Activated CD4-positive, CD25-positive, alpha-beta regulatory T cell (primary cell): ENCODE measurements at places on chromosomes 13 and 19.
A peak's percentile ranks its signal among the peaks of the same experiment; 100 is the strongest.

DNA sequence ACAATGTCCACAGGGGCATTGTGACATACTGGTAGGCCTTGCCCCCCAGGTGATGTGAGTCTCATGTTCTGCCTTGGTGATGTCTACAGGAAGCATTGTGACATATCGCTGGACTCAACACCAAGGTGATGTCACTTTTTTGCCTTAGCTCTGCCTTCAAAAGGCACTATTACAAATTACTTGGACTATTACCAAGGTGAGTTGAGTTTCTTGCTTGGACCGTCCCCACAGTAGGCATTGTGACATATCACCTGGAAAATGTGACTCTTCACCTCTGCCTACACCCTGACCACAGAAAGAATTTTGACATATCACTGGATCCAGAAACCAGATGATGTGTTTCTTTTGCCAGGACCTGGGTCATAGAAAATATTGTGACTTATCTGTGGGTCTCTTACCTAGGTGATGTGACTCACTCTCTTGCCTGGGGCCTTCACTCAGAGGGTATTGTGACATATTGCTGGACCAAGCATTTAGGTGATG lies 60.6 kb upstream of the ZNF724 start:
- DNase-seq = no peak

GRCh38 chr19:47390533-47391488 lies 28.5 kb downstream of the MEIS3 start:
- no peak for DNase-seq

DNA sequence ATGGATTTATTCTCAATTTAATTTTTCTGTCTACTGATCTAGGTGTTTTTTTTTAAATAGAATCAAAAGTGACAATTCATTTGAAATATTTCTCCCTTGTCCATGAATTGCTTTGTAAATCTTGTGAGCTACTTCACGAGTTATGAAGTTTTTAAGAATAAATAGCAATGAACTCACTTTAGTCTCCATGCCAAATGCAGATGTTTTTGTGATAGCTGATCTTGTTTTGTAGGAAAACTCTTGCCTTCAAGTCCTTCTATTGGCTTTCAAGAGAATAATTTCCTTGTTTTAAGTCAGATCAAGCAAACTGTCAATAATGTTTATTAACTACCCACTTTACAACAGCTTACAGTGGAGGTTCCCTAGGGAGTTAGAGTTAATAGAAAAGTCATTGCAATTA lies 99.8 kb downstream of the ITGBL1 start:
- DNase-seq = no peak

DNA sequence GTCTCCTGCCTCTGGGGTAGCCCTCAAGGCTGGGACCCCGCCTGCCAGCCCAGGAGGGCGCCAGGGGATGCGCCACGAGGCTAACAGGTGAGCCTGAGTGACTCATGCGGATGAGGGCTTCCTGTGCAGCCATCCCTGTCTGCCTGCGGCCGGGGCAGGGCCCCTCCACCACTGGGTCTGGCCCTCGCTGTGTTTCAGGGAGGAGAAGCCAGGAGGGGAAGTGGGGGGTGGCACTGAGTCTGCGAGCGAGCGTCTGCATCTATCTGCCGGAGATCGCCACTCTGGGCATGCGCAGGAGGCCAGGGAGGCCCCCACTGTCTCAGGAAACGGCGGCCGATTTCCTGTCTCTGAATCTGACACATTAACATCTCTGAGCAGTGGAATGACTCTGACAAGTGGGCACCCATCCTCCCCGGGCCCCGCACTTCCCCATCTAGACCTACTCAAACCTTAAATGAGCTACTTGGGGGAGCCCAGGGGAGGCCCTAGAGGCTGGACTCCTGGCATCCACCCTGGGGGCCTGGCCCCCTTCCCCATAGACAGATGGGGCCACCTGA lies 19.7 kb downstream of the RFX1 start:
- DNase-seq = peak; percentile 97

GRCh38 chr13:23159205-23159759 lies 21.5 kb upstream of the SGCG start:
- no peak for DNase-seq

GRCh38 chr13:39688699-39689405 lies 33.4 kb downstream of the COG6 start:
- no peak for DNase-seq

GRCh38 chr19:17556995-17557394 lies 1.5 kb downstream of the COLGALT1 start:
- no peak for DNase-seq

DNA sequence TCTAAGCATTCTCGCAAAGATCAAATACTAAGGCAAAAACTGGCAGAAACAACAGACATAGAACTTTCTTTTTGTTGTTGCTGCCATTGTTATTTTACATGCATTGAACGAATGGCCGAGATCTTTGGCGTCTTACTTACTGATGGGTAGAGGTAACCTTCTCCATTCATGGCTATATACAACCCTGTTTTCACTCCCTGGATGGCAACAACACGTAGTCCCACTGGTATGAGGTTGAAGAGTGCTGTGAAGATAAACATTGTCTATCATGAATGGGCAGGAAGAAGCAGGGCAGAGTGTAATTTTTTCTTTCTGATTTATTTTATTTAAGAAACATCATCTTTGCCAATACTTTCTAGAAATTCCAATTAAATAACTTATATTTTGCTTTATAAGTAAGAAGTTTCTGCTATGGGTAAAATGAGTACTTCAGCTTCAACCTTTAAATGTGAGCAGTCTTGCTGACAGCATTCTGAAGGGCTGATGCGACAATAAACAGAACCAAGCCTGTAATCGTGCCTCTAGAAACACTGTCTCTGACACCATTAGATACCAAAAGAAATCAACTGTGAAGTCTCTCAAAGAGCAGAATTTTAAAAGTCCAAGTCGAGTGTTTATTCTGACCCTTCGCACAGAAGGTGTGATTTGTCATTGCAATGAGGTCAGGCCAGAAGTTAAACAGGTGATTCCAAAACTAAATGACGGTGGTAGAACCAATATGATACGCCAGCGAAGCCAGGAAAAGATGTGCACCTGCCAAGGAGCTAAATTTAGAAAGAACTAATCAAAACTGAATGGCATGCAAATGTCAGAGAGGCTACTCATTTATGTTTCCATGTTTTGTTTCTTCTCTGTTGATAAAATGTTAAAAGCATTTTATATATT lies 416.4 kb downstream of the ITGBL1 start:
- DNase-seq = no peak

DNA sequence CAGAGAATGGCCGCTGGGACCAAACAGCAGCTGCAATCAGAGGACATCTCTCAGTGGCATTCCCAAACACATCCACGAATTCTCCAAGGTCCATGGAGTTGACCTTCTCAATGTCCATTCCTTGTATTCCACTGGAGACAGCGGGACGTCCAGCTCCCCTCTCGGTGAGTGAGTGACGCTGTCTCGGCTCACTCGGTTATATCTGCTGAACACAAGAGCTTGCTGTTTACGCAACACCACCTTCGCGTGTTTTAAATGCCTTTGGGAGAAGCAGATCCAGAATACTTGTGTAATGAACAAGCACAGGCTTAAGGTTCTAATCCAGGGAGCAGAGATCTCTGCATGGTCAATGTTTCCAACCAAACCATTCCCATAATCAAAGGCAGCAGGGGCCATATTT lies at the start of gene URAD:
Gene URAD (minus strand): TSS at position 174 of the 400 bp plus-strand sequence. CDS start 56 bp downstream, at position 118.
- DNase-seq = no peak

DNA sequence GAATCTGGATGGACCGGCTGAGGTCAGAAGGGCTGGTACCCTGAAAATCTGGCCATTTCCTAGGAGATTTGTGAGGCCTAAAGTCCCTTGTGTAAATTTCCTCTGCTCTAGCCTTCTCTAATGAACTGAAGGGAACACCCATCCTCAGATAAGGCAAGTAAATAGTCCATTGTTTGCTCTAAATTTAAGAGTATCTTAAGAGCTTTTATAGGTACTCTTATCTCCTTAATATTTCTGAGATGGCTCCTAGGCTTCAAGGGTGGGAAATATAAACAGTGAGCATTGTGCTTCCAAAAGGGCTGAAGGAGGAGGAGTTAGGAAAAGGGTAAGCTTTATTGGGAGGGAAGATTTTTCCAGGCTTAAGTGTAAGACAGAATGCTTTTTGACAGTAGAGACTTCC lies 148.7 kb upstream of the EDNRB start:
- no peak for DNase-seq

- DNase-seq = no peak
These were observed 16.3 kb downstream of the GPR183 start for GRCh38 chr13:99290894-99291293.

DNA sequence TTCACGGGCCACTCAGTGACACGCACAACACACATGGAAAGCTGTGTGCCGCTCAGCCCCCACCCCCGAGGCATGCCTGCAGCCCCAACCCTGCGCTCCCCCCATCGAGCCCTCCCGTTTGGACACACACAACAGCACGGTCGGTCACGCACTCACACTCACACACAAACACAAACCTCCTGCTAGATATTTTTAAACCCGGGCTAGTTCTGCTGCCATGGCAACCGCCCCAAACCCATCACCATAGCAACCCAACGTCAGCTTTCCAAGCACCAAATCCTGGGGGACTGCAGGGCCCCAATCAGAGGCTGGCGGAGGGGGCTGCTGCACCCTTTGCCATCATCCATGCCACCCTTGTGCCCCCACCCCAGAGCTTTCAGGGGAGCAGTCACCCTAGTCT lies 2.5 kb upstream of the NOVA2 start:
- no peak for DNase-seq
